ENCODE measurements at places on chromosomes 5 and 9.

DNA sequence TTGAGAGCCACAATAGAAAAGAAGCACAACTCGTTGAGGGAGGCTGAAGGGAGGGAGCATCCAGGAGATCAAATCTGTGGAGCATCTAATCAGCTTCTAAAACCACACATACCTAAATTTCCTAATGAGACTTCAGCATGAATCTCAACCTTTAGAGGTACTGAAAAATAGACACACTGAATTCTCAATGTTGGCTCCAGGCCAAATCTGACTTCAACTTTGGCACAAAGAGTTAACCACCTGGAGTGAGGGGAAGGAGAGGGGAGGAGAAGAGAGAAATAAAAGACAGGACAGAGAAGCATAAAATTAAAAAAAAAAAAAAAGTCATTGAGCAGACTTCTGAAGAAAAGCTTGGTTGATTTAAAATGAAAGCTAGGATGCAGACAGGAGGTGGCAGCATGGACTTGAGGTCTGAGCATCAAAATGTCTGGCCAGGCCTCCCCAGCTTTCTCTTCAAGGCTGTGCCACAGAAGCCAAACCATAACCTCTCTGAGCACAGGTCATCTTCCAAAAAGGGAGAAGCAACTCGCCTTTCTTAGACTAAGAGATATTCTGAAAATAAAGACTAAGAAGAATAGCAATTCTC is 205.6 kb downstream of the DENND1A start:
- DNase-seq = no peak

GRCh38 chr9:35994959-35995358 is 37.0 kb upstream of the OR2S2 start:
- no peak for DNase-seq

DNA sequence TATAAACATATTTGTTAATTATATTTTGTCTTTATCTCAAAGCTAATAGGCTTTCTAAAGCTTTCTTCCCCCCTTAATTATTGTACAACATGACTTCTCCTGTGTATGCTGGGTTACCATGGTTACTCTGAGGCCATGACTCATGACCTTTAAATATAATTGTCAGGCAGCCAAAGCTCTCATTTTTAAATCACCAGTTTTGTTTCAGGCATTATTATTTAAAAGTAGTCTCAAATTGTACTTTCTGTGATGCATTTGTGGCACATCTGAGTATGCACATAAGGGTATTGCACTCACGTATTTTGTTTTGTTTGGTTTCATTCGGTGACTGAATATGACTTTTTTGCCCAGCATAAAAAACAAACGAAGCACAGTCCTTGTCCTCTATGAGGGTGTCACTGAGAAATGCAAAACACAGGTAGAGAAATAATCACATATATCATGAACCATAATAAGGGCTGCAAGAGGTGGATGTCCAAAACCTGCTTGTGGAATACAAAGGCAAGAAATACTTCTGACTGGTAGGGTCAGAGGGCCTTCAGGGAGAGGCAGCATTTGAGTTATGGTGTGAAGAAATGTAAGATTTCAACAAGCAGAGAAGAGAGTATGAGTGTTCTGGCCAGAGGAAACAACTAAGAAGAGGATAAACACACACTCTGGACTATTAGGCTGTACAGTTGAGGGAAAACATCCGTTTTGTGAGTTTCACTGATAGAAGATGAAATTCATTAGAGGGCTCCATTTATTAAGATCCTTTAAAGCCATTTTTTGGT is 2.1 kb downstream of the CCDC192 start:
- DNase-seq = no peak

DNA sequence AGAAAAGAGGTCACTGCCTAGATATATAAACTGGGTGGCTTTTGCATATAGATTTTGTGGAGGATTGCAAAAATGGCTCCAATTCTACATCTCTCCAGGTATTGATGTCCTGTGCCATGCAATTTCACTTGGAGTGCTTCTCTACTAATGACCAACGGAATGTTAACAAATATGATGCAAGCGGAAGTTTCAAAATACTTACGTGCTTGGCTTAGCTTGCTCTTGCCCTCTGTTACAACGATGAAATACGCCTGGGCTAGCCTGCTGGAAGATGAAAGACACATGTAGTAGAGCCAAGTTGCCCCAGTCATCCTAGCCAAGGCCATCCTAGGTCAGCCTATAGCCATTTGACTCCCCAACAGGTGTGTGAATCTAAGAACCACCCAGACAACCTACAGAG is 3.6 kb upstream of the POC5 start:
- no peak for DNase-seq

DNA sequence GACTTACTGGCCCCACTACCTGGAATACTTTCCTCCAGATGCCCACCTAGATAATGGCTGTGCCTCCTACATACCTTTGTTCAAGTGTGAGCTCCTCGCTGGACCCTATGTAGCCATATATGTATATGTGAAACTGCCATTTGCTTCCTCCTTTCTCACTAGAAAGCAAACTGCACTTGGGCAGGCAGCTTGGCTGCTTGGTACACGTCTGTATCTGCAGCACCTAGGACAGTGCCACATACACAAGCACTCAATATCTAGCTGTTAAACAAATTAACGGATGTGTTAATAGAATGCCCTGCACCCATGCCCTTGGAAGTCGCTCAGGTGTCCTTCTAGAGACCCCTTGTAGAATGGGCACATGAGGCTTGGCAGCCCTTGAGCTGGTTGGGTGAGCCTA is 301.5 kb downstream of the SEMA5A start:
- no peak for DNase-seq

DNA sequence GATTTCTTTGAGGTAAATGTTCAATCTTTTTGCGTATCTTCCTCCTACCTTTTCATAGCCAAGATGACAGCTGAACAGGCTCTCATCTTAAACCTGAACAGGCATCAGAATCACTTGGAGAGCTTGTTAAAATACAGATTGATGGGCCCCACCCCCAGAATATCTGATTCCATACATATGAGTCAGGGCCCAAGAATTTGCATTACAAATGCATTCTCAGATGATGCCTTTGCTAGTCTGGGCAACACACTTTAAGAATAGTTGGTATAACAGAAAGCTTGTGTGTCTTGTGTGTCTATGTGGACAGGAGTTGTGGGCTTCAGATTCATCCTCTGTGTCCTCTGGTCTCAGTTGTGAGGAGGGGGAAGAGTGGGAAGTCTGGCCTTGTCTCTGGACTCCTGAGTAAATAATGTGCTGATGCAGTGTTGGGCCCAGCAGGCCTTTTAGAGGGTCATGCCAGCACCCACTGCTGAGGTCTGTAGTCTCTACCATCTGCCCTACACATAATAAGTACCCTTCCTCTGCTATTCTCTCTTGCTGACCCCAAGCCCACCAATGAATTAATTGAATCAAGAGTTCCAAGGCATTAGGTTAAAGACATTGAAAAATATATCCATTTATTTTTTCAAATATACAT is 43.1 kb downstream of the PTCD2 start:
- DNase-seq = no peak

GRCh38 chr5:58241389-58241788 is 218.5 kb downstream of the PLK2 start:
- DNase-seq = no peak

DNA sequence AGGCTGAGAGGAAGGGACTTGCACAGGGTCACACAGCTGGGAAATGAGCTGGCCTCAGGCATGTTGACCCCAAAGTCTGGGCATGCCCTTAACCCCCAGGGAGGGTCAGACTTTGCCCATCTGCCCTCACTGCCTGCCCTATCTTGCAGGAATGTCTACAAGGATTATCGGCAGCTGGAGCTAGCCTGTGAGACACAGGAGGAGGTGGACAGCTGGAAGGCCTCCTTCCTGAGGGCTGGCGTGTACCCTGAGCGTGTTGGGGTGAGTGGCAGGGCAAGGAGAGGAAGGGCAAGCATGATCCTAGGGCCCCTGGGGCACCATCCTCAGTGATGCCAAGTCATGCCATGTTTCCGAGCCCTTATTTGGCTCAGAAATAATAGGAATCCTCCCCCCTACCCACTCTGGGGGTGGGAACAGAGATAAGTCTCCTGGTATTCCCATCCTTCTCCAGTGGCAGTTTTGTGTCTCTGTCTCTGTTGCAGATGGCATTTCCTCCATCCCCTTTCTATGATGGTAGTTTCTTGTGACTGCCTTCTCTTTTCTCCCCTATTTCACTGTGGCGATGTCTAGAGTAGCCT is 28.5 kb downstream of the GOLGA2 start:
- DNase-seq = no peak

DNA sequence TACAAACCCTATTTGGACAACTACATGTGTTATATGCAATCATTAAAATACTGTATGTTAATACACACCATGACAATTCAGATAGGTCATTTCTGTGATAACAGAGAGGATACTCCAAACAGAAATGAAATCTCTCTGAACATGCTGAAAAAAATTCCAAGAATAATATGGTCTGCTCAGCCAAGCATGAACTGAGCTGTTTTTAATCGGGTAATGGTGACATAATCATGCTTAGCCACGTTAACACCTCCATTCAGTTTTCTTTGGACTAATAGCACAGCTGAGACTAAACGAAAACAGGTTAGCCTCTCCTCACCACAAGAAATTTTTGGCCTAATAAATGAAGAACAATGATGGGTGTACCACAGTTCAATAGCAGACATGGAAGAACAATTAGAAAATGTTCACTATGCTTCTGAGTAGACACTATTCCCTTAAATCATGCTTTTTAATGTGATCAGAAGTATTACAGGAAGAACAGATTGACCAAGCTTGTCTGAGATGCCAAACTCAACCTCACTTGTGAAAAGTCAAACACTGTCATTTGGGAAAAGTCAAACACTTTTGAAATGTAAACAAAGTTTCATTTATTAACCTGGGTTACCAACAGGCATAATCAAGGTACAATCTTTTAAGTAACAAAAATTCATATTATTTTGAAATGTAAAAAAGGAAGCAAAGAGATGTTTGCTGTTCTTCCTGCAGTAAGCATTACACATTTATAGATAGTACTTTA is 19.4 kb downstream of the RAB14 start:
- no peak for DNase-seq

- DNase-seq = no peak
These were observed 391.1 kb upstream of the GRAMD2B start for GRCh38 chr5:126031989-126032716.

GRCh38 chr5:33153372-33153771 is 287.4 kb upstream of the TARS1 start:
- DNase-seq = no peak

DNA sequence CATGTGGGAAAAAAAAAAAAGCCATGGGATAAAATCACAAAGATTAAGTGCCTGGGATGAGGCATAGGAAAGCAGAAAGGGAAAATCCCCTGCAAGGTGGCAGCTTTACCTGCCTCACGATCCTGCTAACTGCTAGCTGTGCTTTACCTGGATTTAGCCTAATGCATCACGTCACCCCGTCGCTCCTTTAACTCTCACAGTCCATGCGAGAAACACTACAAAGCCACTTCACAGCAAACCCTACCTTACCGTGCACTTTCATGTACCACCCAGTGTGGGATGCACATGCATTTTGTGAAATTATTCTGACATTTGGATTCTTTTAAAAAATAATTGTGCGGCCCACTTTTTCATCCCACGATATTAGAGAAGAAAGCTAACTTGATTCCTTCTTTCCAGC is 31.0 kb downstream of the ATPSCKMT start:
- DNase-seq = no peak

GRCh38 chr9:126454215-126454614 is 127.6 kb downstream of the MVB12B start:
- DNase-seq = no peak

DNA sequence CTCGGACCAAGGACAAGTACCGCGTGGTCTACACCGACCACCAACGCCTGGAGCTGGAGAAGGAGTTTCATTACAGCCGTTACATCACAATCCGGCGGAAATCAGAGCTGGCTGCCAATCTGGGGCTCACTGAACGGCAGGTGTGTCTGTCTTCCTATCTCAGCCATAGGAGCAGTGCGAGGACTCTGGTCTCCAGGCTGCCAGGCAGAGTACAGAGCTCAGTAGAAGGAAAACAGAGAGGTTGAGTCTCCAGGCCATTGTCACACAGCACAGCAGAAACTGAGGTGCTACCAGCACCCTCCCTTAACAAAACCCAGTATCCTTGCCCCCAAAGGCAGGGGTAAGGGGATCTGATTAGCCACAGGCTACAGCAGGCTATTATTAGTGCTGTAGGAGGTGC is 7.1 kb upstream of the SLC6A7 start:
- DNase-seq = no peak

DNA sequence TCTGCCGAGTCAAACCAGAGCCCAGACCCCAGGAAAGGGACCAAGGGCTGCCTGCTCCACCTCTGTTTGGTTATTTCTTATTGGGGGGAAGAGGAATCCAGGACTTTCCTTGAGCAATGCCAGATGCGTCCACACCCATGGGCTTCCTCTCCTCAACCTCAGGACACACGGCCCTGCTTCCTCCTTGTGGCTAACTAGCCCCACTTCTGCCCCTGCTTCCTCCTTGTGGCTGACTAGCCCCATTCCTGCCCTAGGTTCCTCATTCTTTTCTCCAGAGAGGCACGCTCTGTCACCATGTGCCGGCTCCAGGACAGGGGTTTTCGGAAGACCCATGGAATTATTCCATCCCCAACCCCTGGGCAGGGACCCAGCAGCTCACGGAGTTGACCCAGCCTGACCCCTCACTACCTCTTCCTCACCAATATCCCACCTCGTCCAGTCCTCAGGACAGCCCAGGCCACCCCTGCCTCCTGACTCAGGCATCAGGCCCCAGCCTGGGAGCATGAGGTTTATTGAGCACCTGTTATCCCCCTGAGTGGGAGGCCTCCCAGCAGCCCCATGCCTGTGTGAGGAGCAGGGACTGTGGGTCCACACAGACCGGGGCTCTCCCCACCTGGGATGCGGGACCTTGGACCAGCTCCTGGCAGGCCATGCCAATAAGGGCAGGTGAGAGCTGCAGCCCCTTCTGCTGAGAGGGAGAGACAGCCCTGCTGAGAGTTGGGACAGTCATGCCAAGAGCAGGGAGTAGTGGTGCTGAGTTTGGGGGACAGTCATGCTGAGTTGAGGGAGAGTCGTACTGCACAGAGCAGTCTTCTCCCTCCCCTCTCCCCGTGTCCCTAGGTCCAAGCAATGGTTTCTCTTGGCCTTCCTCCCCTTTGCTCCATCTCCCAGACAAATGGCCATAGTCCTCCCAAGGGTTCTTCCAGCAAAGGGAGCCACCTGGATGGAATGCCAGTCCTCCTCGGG is 11.8 kb upstream of the FCN1 start:
- DNase-seq = no peak

DNA sequence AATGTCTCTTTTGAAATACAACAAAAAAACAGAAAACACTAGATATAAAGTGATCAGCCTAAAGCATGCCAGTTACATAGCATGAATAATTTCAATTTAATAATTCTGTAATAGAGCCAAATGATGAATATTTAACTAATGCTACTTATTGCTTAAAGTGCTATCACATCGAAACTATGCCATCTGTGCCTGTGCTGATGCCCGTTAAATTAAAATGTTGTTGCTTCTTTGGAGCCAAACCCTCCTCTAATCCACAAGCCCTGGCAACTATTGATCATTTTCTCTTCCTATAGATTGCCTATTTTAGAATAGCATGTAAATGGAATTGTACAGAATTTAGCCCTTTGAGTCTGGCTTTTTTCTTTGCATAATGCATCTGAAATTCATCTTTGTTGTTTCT is 356.2 kb downstream of the CHSY3 start:
- DNase-seq = no peak

Measured in activated CD4-positive, alpha-beta T cell treated with anti-CD3 and anti-CD28 coated beads for 24 hours (primary cell).